Stimulated activated CD8-positive, alpha-beta memory T cell treated with anti-CD3 and anti-CD28 coated beads, Interleukin-15, amount 100 ng/mL, for 1 hour (primary cell): ENCODE measurements at places on chromosomes 5 and 9.

- no peak for DNase-seq
Observed at GRCh38 chr9:86350006-86350760, 4.0 kb downstream of the TUT7 start.

DNA sequence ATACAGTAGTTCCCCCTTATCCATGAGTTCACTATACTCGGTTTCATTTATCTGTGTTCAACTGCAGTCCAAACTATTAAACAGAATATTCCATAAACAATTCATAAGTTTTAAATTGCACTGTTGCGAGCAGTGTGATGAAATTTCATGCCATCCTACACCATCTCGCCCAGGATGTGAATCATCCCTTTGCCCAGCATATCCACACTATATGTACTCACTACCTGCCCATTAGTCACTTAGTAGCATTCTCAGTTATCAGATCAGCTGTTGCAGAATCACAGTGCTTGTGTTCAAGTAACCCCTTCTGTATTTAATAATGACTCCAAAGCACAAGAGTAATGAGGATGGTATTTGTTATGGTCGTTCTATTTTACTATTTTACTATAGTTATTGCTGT, 51.5 kb downstream of the SHOC1 start:
- no peak for DNase-seq

GRCh38 chr9:99513441-99514112, 291.5 kb downstream of the SEC61B start:
- no peak for DNase-seq

GRCh38 chr5:95900383-95900958, 61.2 kb downstream of the ELL2 start:
- DNase-seq: no peak

DNA sequence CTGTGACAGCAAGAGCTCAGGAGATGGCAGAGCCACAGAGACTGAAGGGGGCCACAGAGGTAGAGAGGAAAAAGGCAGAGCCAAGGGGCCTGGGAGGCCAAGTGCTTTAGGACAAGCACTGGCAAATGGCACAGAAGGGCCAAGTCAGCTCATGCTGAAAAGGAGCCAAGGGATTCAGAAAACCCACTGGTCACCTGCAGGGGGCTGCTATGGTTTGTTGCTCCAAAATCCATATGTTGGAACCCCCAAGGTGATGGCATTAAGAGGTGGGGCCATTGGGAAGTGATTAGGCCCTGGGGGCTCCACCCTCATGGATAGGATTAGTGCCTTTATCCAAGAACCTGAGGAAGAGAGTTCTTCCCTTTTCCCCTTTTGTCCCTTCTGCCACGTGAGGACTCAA, 165.4 kb downstream of the ARSB start:
- DNase-seq: no peak

DNA sequence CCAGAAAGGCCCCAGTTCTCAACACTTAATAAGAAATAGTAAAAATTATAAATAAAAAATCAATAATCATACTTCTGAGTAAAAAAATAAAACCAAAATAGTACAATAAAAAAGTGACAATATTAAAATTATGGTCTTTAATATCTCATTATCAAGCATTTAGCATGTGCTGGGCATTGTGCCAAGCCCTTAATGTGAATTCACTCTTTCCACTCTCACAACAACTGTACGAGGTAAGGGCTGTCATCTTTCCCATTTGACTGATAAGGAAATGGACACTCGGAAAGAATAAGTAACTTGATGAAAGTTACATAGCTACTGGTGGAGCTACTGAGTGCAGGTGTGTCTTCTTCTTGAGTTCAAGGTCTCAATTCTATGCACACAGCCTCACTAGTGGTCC, 43.6 kb downstream of the SEC61B start:
- DNase-seq: no peak

DNA sequence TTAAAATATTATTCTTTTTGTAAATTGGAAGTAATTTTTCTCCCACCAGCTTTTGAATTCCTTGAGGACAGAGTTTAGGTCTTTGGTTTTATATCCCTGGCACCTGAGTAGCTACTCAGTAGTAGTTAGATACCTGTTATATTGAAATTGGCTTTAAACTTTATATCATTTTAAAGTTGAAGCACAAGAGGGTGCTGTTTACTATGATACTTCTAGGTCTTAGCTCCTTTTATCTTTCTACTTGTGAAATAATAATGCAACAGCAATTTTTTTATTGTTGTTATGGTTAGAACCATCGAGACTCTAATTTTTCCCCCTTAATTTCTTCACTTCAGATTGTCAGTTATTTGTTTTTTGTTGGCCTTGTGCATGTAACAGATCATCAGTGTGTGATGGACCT, 46.3 kb downstream of the AP3S1 start:
- no peak for DNase-seq

- DNase-seq: no peak
Observed at GRCh38 chr5:75156585-75156984, 80.1 kb downstream of the ANKRD31 start.

DNA sequence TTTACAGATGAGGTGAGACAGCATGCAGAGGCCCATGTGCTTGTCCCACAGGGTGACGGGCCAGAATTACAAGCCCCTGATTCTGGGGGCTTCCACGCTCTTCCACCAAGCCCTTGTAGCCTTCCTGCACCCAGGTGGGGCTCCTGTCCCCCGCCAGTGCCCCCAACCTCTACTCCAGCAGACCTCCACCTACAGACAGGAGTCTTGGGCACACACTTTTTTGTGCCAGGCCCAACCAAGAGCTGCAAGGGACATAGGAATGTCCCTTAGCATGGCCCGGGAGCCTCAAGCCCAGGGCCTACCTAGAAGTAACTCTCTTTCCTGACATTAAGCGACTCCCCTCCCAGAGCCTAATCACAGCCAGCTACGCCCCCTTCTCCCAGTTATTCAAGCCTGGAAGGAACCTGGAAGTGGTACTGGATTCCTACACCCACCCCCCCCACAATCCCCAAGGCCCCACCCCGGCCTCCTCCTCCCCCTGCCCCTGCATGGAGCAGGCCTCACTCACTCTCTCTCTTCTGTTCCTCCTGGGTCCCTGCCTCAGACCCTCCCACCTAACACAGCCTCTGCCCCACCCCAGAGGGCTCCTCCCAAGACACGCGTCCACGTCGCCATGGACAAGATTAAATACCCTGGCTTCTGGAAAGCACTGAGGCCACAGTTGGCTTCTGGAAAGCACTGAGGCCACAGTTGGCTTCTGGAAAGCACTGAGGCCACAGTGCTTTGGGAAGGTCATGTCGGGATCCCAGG, 30.5 kb downstream of the ADAMTS2 start:
- no peak for DNase-seq

DNA sequence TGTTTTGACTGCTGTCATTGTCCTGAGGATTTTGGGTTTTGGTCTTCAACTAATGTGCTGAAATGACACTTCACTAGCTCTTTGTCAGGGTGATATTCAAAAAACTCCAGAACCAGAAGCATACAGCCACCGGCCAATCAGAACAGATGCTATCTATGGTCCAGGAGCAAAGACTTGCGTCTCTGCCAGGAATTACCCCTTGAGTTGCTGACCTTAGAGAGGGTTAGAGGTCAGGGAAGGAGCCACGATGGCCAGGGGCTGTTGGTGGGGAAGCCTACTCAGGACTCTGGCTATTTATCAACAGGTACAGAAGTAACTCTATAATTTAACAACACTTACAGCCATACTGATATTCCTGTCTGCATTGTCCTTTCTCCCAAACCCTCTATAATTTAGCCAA, 356.8 kb downstream of the EFNA5 start:
- no peak for DNase-seq

DNA sequence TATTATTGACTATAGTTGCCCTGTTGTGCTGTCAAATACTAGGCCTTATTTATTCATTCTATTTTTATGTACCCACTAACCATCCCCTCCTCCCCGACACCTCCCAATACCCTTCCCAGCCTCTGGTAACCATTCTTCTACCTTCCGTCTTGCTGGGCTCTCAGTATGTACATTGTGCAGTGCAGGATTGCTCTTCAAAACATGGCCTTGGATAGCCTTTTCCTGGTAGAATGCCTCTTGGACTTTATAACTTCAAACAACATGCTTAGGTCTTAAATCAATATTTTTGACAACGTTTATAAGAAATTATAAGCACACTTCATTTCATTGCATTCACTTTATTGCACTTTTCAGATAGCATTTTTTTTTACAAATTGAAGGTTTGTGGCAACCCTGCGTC, 172.6 kb upstream of the ACTBL2 start:
- no peak for DNase-seq

GRCh38 chr5:56479696-56480077, 246.6 kb upstream of the ANKRD55 start:
- DNase-seq: no peak

- no peak for DNase-seq
Observed at GRCh38 chr5:21185536-21185935, 1197.5 kb upstream of the CDH18 start.

- no peak for DNase-seq
Observed at GRCh38 chr9:83473488-83473971, 64.7 kb downstream of the FRMD3 start.

GRCh38 chr5:68644971-68645370, 429.4 kb downstream of the PIK3R1 start:
- DNase-seq: no peak

GRCh38 chr9:35158501-35159280, 3.1 kb upstream of the UNC13B start:
- no peak for DNase-seq

DNA sequence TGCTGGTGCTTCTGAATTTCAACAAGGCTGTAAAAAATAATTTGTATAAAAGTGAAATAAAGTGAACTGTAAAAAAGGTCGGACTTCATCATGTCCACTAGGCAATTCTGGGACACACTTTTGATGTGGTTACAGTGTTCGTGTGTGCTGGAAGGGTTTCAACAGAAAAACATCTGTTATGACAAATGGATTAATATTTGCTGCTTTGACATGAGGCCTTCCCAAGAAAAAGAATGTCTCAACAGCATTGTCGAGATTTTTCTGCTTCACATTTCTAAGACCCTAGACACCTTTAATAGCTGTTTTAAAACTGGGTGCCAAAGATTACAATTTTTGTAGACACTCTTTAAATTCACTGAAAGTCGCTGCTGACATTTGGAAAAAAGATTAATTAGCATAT, 216.6 kb downstream of the SLC12A2 start:
- DNase-seq: no peak

DNA sequence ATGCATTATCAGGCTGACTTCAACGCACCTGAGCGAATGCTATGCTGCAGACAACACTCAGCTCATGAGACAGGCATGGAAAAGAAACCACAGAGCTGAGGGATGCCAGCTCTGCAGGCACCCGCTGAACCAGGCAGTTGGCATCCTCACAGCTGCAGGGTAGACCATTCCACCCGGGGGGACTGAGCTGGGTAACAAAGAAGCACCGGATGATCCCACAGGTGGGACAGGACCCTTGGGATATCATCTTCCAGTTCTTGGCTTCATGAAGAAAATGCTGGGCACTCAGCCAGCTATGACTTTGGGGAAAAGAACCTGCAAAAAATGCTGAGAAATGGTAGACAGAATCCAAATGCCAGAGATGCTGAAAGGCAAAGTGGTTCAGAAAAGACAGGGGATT, 9.6 kb downstream of the EPB41L4B start:
- DNase-seq: no peak

DNA sequence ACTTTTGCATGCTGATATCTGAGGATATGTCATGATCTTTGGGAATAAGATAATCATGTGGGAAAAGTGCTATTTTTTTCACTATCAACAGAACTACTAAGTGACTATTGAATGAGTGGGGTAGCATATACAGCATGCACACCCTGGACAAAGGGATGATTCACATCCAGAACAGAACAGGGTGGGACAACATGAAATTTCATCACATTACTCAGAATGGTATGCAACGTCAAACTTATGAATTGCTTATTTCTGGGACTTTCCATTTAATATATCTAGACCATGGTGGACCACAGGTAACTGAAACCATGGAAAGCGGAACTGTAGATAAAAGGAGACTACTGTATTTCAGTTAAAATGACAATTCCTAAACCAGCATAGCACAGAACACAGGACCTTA, 370.0 kb downstream of the HINT1 start:
- DNase-seq: no peak

DNA sequence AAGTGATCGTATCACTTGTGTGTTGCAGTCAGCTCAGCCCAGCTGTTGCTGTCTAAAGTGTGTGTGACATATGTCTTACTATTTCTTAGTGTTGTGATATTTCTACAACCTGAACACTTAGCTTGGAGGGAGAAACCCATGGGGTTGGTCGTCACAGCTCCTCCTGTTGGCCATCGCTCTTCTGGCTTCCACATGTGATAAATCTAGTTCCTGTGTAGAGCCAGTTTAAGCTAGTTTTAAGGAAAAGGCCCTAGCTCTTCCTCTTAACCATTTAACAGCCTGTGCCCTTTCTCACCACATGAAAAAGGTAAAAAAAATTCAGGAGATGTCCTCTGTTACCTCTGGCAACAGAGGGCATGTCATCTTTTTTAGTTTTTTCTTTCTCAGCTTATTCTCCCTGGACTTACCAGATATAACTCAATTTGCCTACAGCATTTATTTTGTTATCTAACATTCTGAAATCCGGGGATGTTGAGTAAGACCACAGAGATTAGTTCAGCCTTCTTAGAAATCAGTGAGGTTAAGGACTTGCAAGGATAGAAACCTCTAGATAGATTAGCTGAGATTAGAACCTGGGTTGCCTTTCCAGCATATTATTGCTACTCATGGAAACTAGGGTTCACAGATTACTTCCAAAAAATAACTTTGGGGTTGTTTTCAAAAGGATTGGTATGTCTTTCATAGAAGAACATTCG, 100.4 kb downstream of the GAPVD1 start:
- no peak for DNase-seq

DNA sequence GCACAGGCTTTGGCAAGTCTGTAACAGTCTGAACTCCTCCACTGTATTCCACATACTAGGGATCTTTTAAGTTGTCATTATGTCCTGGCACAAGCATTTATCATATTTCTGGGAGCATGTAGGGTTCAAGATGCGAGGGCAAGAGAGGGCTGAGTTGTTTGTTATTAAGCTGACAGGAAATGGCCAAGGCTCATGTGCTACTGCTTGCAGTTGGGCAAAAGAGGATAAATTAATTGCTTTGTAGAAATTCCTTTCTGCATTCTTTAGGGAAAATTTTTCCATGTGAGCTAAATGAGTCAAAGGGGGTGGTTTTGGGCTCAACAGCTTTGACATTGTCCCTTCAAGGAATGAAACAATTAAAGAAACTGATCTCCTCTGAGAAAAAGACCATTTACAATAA, 35.4 kb downstream of the DOCK8 start:
- DNase-seq: no peak

DNA sequence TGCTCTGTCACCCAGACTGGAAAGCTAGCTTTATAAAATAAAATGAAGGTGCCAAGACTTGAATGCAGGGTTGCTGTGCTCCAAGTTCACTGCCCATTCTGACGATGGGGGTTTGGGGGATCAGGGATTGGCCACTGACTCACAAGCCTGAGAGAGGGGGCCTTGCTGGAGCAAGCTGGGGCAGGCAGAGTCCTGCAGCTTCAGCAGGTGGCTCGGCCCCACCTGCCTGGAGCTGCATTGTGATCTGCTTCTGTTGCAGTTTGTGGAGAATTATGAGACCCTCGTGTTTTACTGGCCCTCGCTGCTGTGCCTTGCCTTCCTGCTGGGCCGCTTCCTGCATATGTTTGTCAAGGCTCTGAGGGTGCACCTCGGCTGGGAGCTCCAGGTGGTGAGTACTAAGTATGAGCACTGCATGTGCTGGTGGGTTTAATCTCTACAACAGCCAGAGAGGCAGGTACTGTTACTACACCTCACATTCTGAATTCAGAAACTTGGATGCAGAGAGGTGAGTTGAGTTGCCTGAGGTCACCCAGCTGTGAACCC, 31.1 kb upstream of the CCDC180 start:
- no peak for DNase-seq

GRCh38 chr9:134605351-134605965, 36.1 kb upstream of the COL5A1 start:
- DNase-seq: no peak
